Activated naive CD8-positive, alpha-beta T cell treated with anti-CD3 and anti-CD28 coated beads, Interleukin-2, amount 10 ng/mL, durations not matched to agents 7 days and 5 days (primary cell): ENCODE measurements at places on chromosomes 5 and 9.

GRCh38 chr9:113257863-113258262 lies 17.5 kb downstream of the CDC26 start:
- no peak for DNase-seq

- DNase-seq: no peak
Measured at GRCh38 chr5:37810311-37810710, 29.5 kb downstream of the GDNF start.

DNA sequence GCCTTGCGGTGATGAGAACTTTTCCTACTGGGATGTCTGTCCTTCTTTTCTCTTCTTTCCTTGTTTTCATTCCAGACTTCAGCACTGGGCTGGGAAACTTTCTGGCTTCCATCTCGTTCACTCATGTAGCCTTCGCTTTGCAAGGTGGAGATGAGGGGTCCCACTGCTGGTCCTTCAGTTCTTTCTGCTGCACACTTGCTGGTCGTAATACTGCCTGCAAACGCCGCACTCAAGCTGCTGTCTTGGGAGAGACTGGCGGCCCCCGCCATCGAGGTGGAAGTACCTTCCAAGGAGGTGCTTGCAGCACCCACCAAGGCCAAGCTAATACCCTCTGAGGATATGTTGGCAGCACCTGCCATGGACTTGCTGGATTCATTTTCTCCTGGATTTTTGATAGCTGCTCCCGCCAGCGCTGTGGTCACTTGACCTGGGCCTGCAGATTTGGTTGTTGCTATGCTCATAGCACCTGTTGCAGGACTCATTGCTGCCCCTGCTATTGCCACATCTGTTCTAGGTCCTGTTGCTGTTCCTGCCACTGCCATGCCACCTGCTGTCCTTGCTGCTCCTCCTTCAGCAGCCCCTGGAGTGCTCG lies 3.0 kb downstream of the GARIN3 start:
- no peak for DNase-seq

GRCh38 chr5:169499990-169500505 lies 83.5 kb upstream of the SPDL1 start:
- DNase-seq: no peak

- DNase-seq: no peak
Measured at GRCh38 chr9:85067792-85068191, 398.3 kb downstream of the NTRK2 start.

- no peak for DNase-seq
Measured at GRCh38 chr9:37730256-37730655, 23.3 kb upstream of the TRMT10B start.

GRCh38 chr5:177169271-177169670 lies 35.7 kb downstream of the NSD1 start:
- DNase-seq: no peak

DNA sequence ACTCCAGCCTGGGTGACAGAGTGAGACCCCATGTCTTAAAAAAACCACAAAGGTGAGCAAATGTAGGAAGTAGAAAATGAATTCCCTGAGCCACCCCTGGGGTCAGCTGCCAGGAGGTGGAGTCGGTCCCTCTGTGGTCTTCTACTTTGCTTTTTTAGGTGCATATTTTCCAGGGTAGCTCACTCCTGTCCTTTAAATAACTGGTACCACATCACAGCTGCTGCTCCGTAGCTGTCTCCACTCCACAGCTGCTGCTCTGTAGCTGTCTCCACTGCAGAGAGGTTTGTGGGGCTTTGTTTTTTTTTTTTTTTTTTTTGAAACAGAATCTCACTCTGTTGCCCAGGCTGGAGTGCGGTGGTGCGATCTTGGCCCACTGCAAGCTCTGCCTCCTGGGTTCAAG lies 8.9 kb downstream of the WDR5 start:
- DNase-seq: no peak

DNA sequence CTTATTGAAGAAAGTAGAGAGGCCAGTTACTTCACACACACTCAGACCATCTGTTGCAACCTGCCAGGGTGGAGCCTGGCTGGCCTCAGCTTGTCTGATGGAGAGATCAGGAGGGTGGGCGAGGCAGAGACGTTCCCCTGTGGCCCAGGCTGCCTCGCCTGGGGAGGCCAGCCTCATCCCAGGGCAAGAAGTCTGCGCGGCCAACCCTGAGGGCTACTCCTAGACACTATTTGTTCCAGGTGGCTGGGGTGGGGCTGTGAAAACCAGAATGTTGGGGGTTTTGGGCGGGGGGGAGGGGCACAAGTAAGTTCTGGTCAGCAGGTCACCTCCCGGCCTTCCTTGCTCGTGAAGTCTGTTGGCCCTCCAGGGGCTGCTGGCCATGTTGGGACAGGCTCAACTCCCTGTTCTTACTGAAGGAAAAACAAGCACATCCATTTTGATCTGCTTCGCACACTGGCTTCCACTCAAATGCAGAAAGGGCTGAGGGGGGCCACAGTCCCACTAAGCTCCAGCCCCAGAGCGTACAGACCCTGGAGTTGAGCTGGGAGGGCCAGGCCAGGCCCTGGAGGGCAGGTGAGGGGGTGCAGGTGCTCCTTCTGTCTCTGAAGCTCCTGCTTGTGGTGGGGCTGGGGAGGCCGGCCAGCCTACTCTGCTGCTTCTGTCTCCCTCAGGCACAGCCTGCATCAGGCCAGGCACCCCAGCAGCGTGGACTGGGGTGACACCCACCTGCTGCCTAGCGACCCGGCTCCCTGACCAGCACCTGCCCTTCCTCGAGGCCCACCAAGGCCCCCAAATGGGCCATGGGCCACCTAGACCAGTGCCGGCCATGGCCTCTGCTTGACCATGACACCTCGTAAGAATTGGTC lies 46.6 kb downstream of the SECISBP2 start:
- DNase-seq: peak; percentile 27

- peak; percentile 43 for DNase-seq
Measured at GRCh38 chr9:114033397-114034103, 44.5 kb downstream of the AMBP start.

DNA sequence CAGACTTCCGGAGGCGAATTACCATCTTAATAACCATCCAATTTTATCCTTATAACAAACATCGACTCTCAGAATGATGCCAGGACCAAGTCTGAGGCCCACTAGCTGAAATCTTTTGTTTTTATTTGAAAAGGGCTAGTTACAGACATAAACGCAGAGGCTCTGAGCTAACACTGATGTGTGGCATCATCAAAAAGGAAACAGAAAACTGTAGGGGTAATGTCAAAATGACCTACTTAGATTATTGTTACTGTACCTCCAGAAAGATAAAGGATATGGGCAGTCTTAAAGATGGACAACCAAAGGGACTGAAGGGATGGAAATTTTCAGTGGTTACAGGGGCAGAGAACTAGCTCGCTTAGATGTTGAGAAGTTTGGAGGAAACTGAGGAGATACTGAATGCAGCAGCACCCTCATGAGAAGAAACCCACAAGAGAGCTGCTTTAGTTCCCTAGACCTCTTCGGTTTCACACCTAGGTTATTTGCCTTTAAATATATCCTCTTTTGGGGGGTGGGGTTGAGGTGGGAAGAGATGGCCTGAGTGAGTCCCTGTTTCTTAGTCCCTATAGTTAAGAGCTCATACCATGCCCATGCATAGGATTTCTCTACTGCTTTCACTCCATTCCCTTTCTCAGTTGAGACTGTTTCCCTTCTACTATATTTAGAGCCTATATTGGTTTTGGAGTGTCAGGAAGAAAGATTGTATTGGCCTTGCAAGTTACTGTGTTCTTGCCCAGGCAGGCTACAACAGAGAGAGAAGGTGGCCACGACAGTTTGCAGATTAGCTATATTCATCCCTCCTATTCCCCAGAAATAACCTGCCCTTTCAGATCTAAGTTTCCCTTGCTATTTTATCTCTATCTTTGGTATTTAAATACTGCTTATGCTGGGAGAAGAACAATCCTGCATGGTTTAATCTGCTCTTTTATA lies 320.4 kb upstream of the EFNA5 start:
- DNase-seq: no peak

- no peak for DNase-seq
Measured at GRCh38 chr5:112023766-112024165, 266.8 kb upstream of the NREP start.

- DNase-seq: no peak
Measured at GRCh38 chr9:24939109-24939850, 393.6 kb upstream of the IZUMO3 start.

GRCh38 chr9:4923580-4924544 lies 61.2 kb upstream of the JAK2 start:
- peak; percentile 37 for DNase-seq

DNA sequence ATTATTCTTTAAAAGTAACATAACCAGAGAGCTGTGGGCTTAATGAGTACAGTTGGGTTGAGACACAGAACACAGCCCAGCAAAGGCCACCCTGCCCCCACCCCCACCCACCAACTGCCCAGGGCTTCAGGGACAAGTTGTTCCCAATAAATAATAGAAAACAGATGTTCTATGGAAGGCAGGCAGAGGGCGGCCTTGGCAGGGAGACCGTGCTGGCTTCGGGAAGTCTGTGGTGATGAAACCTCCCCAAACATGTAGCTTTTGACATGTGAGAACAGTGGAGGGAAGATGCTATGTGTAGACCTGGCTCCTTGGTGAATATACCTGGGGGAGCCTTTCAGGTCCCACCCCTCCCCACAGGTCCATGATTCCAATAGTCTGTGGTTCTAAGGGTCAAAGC lies 10.0 kb downstream of the TRAF1 start:
- DNase-seq: no peak

DNA sequence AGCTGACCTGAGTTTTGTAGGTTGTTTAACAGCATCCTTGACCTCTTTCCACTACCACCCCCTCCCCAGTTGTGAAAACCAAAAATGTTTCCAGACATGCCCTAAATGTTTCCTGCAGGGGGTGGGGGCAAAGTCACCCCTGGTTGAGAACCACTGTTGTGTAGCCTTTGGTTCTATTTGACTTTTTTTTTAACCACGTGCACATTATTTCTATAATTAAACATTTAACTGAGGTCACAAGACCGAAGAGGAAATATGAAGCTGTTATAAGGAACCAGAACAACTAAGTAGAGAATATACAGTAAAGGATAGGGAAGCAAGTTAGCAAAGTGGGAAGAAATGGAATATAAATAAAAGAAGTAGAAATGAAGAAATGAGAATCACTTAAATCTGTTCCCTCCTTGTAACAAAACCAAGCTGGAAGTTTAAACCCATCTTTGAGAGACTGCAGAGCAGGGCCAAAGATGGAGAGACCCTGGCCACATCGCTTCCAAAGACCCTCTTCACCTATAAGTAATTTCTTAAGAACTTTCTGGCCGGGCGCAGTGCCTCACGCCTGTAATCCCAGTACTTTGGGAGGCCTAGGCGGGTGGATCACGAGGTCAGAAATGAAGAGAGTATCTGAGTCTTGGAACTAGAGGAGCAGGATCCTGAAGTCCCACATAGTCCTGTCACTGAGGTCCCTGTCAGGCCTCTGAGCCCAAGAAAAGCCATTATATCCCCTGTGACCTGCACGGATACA lies 14.4 kb downstream of the SIT1 start:
- no peak for DNase-seq

DNA sequence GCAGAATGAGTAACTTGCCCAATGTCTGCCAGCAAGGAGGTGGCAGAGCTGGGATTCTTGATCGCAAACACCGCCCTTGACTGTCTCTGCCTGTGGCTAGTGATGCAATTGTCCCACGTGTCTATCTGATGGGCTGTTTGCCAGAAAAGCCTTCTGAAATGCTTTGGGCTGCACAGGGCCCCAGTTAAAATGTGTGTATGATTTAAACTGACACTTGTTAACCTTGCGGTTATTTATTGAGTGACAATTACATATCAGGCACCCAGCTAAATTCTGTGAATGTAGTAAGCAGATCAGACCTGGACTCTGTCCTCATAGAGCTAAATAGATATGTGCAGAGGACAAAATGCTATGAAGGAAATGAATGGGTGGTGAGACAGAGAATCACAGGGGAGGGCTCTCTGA lies 11.6 kb upstream of the IL12B start:
- DNase-seq: no peak

- DNase-seq: no peak
Measured at GRCh38 chr9:86575825-86576525, 221.8 kb upstream of the TUT7 start.

DNA sequence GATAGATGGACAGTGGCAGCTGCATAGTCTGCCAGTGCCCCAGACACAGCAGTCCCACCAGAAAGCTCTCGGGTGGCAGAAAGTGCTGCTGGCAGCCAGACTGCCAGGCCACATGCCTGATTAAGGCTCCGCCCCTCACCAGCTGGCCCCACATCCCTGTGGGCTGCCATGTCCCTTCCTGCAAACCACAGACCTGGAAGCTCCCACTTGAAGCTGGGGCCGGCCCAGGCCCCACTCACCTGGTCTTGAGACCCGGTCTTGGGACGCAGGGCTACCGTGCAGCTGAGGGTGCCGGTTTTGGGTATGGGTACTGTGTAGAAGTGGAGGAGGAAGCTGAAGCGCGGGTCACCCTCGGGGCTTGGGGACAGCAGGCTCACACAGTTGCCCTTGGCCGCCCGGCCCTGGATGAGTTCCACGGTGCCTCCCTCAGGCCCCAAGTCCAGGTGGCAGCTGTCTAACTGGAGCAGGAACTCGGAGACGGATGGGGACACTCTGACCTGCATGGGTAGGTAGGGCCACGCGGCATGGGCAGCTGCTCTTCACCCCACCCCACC lies 15.3 kb downstream of the FPGS start:
- no peak for DNase-seq

GRCh38 chr5:65125591-65126541 lies 355.9 kb downstream of the ADAMTS6 start:
- DNase-seq: no peak

GRCh38 chr9:90446200-90446948 lies 196.2 kb downstream of the DIRAS2 start:
- DNase-seq: no peak

- no peak for DNase-seq
Measured at GRCh38 chr9:38233343-38233742, 159.2 kb upstream of the ALDH1B1 start.

GRCh38 chr5:133117166-133117911 lies 65.5 kb downstream of the HSPA4 start:
- DNase-seq: no peak

- DNase-seq: no peak
Measured at GRCh38 chr9:92312887-92313623, 12.1 kb downstream of the NOL8 start.

- DNase-seq: no peak
Measured at GRCh38 chr9:136880651-136881050, 5.7 kb upstream of the TRAF2 start.

- DNase-seq: no peak
Measured at GRCh38 chr5:148805326-148806290, 20.8 kb upstream of the ADRB2 start.

DNA sequence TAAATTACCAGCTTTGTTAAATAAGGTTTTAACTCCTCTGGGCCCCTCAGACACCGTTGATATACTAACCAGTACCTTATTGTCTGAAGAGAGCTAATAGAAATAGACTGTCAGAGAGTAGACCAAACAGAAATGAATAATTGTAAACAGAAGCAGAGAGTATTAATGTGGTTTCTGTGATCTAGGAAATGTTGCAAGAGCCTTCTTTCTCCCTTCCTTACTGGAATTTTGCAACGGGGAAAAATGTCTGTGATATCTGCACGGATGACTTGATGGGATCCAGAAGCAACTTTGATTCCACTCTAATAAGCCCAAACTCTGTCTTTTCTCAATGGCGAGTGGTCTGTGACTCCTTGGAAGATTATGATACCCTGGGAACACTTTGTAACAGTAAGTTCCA lies 5.1 kb downstream of the TYRP1 start:
- DNase-seq: no peak
